Esophagus mucosa (tissue), 1 donor: ENCODE measurements at places on chromosomes 5 and 9. TPM values are rescaled to one million over a fixed set of nuclear protein-coding genes. Genes with fewer than 3 reads are reported as not detected.

OCLN gene
- 58.1 TPM for total RNA-seq

PCDHA12 gene
- not detected for total RNA-seq

CD14 gene
- 6.7 TPM for total RNA-seq

ESM1 gene
- not detected for total RNA-seq

NTNG2 gene
- total RNA-seq, result 0.24 TPM

OBP2B gene
- total RNA-seq, result not detected

ADAMTS19 gene
- not detected for total RNA-seq

TMEM174 gene
- not detected for total RNA-seq

DNA sequence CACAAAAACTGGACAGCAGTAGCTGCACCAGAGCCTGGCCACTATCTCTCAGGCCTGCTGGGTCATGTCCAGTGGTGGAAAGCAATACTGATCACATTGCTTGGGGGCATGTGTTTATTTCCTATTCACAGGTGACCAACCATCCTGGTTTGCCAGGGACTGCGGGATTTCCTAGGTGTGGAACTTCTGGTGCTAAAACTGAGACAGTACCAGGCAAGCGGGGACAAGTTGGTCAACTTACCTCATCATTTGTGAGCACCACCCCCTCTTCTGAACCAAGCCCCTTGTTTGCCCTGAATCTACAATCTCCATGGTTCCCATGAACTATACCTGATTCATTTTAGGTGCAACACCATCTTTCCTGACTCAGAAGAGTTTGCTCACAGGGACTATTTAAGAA is 81.3 kb downstream of the TNC start:
- peak; percentile 76 for ATAC-seq

- ATAC-seq, result peak; percentile 59
These were observed 26.3 kb downstream of the OR2V2 start for GRCh38 chr5:181173420-181174342.

GRCh38 chr9:78958892-78959291 is 612.9 kb upstream of the TLE4 start:
- no peak for ATAC-seq

- no peak for ATAC-seq
These were observed 27.4 kb downstream of the ATPSCKMT start for GRCh38 chr5:10222326-10222725.

GRCh38 chr5:169494383-169494935 is 89.1 kb upstream of the SPDL1 start:
- ATAC-seq, result no peak

- ATAC-seq, result peak; percentile 61
These were observed at the start of gene ANKRD33B for GRCh38 chr5:10563945-10564837. Gene ANKRD33B, plus strand, starts transcription at chr5:10564070. Its CDS starts 398 bp downstream, at chr5:10564468.

GRCh38 chr5:33205727-33206410 is 234.9 kb upstream of the TARS1 start:
- ATAC-seq, result no peak

GRCh38 chr5:7609726-7610125 is 213.8 kb downstream of the ADCY2 start:
- no peak for ATAC-seq

DNA sequence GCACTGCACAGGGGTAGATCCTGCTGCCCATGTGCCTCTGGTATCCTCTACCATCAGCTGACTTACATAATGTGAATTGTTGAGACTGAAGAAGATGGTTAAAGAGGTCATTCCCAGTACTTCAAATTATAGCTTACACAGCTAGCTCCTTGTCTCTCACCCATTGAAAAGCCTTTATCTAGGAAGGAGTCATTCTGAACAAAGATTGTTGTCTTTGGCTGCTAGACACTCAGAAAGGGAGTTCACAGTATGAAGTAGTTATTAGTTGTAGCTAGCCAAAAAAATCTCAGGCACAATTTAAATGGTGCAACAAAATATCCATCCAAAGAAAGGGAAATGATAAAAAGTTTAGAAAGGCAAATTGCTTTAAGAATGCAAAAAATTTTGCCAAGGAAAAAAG is 102.0 kb upstream of the NREP start:
- ATAC-seq, result no peak

DNA sequence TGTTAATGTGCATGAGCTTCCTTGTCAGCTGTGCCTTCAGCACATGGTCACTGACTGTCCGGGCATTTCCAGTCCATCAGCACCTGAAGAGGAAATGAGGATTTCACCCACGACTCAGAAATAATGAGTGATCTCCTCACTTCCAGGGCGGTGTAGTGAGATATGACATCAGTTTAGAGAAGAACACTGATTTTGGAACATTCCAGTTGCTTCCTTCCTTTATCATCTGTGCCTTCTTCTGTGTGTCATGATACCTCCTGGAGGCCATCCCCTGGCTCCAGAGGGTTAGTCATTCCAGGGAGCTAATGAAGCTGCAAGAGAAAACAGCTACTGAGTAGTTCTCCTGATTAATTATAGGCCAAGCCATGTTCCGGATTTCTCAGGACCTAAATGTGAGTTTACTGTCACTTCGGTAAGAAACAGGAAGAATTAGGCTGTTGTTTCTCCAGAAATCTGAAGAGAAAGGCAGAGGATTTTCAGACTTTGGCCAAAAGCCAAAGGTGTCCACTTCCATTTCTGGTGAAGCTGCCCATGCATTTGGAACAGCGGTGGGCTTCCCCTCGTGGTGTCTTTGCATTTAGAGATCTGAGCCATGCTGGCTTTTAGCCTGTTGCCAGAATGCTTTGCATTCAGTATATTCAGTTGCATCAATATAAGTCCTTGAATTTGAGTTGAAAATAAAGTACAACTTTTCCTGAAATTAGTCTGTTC is 161.3 kb upstream of the OTULINL start:
- no peak for ATAC-seq

GRCh38 chr9:35646153-35646532 is 4.6 kb downstream of the SIT1 start:
- ATAC-seq, result peak; percentile 14

- ATAC-seq, result no peak
These were observed 232.8 kb downstream of the MAN2A1 start for GRCh38 chr5:109922381-109922995.

DNA sequence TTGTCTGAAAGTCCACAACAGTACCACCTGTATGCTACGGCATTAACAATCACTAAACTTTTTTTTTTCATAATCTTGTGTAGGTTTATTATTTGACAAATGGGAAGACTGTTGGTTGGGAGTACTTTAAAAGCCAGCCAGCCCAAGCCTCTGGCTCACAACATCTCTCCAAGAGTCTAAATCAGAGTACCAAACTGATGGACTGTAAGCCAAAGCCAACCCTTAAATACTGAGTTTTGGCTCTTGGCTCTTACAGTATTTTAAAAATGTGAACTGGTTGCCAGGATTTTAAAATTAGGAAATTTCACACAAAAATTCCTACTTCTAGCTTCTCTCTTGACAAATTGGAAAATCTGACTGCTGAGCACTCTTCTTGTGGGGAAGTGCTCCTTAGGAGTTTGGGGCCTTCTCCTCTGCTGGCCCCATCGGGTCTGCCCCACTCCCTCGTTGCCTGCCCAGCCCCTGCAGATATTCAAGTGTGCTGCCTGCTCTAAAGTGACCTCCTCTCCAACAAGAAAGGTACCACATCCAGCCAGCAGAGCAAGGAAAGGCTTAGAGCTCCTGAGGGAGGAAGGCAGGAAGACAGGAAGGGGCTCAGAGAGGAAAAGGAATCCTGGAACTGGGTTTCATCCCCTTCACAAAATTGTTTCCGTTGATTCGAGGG is 21.8 kb upstream of the TMOD1 start:
- ATAC-seq, result no peak

GRCh38 chr5:169631360-169631759 is 5.7 kb upstream of the DOCK2 start:
- ATAC-seq, result no peak
